ENCODE measurements at places on chromosomes 12 and 14.
A peak's percentile ranks its signal among the peaks of the same experiment; 100 is the strongest.

DNA sequence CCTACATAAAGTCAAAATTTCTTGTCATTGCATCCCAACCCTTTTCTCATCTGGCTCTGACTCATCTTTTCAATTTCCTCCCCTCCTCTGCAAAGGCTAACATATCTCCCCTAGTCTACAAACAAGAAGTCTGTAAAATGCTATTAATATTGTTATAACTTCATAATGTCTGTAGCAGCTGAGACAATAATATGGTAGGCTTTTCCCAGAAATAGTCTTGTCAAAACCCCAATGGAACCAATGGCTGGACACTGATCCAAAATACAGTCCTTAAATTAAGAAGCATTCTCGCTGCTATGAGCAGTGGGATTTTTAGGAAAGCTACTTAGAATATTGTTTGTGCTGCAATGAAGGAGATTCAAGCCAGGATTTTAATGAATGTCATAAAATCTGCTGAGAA lies 131.4 kb downstream of the KLHL28 start:
- DNase-seq: no peak

DNA sequence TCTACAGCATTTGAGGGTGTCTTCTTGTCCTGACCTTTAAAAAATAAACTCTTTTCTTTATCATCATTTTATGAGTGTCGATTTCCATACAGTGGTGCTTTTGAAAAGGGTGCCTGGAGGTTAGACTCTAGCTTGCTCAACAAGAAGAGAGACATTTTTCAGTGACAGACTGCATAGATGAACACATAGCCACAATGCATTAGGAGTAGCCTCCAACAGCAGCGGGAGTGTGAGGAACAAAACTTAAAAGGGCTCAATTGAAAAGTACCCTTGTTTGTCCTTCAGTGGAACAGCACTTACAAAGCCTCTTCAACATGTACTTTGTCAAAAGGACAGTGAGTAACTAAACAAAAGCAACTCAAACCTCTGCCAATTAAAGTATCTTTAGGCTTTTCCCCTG lies 119.3 kb downstream of the SOX5 start:
- DNase-seq: no peak

DNA sequence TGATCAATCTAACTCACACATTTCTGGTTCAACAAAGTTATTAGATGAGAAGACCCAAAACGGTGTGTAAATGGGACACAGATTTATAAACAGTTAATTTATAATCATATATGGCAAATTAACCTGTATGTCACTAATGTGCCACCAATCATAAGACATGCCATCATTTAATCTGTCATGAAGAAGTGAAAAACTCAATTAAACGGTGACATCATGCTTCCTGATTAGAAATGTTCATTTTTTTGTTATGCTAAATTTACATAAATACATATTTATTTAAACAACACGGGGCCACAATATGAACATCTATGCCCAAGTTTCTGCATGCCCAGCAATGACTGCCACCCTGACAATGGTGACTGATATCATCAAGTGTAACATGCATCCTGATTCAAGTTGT lies 164.1 kb upstream of the EEA1 start:
- DNase-seq: no peak

DNA sequence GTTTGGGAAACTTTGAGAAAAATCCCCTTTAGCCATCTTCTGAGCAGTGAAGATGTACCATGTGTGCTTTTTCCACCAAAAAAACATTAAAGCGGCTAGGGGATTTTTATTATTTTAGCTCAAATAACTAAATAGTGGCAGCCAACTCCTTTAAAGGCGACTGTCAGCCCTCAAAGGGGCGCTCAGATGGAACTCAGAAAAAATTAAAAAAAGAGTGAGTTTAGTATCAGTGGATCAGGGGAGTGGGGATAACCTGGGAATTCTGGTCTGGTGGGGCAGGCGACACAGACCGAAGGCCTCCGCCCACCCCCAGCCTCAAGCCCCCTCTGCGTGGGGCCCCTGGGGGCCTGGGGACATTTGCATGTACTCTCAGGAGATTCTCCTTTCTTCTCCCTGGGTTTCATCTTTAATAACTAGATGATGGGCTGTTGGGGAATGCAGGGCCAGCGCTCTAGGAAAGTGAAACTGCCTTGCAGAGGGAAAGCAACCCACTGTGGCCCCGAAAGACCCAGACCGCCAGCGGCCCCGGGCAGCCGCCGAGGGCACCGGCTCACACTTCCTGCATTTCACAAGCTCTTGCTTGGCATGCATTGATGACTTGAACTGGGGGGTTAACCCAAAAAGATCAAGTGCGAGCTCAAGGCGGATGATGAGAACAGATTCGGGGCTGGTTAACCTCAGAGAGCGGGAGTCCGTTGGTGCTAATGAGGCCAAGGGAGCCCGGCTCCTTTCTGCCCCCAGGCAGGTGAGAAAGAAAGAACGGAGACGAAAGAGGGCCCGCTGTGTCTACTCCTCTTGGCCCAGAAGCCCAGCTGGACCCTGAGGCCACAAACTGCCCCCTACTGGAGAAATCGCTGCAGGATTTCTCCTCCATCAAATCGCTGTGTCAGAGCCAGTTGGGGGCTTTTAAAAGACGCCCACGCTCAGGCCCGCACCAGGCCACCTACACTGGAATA lies 7.3 kb upstream of the BATF start:
- DNase-seq: peak; percentile 46

DNA sequence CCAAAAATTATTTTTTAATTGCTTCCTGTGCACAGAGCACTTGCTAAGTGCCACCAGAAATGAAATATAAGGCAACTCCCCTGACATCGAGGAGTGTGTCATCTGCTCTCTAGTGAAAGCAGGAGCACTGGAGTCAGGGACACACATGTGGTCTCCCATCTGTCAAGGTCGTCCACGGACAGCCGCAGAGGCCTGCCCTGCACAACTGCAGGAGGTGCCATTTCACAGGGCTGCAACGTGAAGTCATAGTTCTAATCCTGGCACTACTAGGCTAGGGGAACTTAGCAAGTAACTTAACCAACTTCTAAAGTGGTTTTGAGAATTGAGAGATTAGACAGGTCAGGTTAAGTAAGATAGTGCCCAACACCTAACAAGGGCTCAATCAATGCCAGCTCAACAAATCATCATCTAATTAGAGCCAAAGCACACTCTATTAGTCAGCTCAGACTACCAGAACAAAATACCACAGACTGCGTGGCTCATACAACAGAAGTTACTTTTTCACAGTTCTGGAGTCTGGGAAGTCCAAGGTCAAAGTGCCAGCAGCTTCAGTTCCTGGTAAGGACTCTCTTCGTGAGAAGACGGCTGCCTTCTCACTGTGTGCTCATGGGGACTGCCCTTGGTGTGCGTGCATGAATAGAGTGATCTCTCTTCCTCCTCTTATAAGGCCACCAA lies 30.7 kb downstream of the FOXN3 start:
- no peak for DNase-seq

GRCh38 chr12:95322326-95322725 lies 104.7 kb downstream of the VEZT start:
- DNase-seq: peak; percentile 21

GRCh38 chr14:77238356-77238755 lies 32.6 kb downstream of the NGB start:
- DNase-seq: no peak

GRCh38 chr14:67817750-67818438 lies 1.5 kb upstream of the ZFYVE26 start:
- no peak for DNase-seq

DNA sequence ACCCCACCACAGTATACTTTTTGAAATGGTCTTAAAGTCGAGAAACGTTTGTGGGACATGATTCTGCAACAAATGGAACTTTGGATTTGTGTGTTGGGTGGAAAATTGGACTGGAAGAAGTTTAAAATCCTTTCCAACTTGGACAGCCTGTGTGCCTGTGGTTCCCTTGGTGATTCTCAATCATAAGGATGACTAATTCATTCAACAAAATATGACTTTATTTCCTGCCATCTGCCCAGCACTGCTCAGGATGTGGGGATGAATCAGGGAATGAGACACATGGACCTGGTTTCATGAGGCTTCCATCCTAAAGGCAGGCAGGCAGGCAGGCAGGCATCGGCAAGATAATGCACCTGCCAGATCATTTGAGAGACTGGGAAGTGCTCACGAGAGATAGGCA lies 57.3 kb upstream of the TMEM132D start:
- no peak for DNase-seq

DNA sequence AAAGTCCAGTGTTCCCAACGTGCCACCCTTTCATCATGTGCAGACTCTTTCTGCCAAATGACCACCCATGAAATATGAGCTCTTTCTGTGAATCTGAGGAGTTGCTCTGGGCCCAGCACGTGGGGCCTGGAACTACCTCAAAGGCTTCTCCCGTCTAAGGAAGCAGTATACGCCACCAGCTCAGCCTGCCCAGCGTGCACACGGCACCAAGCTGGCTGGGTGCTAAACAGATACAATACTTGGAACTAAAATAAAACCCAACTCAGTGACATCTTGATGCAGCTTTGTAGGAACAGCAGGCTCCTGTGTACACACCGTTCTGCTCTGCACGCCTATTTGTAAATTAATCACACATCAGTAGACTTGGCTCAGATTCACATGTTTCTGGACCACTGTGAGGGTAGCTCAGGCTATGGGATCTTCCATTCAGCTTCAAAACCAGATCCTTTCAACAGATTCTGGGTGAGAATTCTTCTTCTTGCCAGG lies 74.8 kb downstream of the ARL6IP4 start:
- DNase-seq: no peak

DNA sequence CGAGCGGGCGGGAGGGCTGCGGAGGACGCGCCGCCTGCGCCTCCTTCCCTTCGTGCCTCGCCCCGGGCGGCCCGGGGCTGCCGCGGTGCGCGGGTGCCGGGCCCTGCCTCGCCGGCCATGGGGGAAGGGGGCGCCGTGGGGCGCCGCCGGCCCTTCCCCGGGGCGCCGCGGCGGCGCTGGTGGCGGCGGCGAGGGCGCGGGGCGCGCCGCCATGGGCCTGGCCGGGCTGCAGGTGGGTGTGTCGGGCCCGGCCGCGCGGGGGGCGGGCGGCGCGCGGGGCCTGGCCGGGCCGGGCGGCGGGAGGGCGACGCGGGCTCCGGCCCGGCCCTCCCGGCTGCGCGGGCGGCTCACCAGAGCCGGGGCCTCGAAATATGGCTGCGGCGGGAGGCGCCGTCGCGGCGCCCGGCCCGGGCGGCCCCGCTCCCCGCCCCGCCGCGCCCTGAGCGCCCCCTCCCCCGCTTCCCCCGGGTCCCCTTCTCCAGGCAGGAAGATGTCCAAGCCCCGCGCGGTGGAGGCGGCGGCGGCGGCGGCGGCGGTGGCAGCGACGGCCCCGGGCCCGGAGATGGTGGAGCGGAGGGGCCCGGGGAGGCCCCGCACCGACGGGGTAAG lies 5.1 kb downstream of the KMT5A start:
- DNase-seq: no peak

GRCh38 chr14:58796242-58797009 lies 158.7 kb downstream of the DACT1 start:
- DNase-seq: no peak

- DNase-seq: no peak
These were observed 10.3 kb downstream of the KRT85 start for GRCh38 chr12:52356762-52357580.

DNA sequence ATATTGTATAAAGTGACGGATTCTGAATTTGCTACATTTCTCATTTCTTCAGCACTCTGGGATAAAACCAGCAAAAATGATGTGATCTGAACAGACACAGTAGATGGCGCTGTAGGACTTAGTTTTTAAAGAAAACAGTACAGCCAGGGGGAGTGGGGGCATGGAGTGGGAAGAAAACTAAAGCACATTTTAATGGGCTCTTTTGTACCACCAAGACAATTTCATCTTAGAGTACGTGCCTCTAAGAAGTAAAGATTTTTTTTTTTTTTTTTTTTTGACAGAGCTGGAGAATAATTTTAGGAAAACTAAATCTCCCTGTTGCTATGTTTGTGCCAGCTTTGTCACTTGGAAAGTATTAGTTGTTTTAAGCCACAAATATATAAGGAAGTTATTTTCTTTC lies 124.4 kb downstream of the RAD51B start:
- peak; percentile 84 for DNase-seq

GRCh38 chr12:95470300-95470699 lies 3.7 kb upstream of the METAP2 start:
- DNase-seq: no peak

DNA sequence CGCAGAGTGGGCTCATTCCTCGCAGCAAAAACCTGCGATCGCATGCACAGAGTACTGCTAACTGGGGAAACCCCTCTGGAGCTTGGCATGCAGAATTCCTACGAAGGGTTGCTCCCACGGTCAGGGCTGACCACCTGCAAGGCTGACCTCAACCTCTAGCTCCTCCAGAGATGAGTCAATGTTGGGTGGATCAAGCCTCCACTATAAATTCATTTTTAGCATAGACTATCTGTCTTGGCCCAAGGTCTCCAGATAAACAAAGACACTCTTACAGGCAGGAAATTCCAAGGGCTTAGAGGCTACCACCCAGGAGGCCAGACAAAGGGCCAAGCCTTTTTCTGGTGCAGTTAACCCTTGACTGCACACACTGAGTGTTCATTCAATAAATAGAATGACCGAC lies 296.5 kb downstream of the TMEM132D start:
- DNase-seq: no peak

DNA sequence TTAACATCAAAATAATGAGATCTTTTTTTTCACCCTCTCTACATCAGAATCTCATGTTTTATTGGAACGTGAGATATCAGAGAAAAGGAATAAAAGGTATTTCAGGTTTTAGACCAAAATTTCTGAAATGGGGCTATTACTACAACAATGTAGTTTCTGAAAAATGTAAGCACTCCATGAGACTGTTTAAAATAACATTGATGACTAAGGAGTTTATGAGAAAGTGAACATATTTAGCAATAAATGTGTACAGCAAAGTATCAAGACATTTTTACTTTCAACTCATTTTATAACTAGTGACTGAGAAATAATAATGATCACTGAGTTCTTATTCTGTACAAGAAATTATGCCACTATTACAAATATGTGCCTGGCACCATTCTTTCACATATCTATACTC lies 39.3 kb upstream of the ABCC9 start:
- DNase-seq: no peak

DNA sequence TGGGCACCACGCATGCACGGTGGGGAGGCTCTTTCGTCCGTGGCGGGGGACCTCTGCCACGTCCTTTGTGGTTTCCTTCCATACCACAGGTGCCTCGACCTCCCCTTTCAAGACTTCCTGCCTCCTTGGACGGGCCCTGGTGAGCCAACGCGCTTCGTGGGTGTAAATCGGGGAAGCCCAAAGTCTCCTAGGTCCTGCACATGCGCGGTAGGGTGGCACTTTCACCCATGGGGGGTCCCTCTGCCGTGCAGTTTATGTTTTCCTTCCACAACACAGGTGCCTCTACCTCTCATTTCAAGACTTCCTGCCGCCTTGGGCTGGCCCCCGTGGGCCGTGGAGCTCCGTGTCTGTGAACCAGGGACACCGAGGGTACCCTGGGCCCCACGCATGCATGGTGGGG lies 349.7 kb downstream of the ALG10 start:
- no peak for DNase-seq

- DNase-seq: no peak
These were observed 398.4 kb downstream of the SYT1 start for GRCh38 chr12:79262938-79263337.

- no peak for DNase-seq
These were observed 54.9 kb downstream of the DNAH10 start for GRCh38 chr12:123816896-123817537.
